ENCODE measurements at places on chromosomes 6 and 20. TPM values are rescaled to one million over a fixed set of nuclear protein-coding genes. Genes with fewer than 3 reads are reported as not detected.

DNA sequence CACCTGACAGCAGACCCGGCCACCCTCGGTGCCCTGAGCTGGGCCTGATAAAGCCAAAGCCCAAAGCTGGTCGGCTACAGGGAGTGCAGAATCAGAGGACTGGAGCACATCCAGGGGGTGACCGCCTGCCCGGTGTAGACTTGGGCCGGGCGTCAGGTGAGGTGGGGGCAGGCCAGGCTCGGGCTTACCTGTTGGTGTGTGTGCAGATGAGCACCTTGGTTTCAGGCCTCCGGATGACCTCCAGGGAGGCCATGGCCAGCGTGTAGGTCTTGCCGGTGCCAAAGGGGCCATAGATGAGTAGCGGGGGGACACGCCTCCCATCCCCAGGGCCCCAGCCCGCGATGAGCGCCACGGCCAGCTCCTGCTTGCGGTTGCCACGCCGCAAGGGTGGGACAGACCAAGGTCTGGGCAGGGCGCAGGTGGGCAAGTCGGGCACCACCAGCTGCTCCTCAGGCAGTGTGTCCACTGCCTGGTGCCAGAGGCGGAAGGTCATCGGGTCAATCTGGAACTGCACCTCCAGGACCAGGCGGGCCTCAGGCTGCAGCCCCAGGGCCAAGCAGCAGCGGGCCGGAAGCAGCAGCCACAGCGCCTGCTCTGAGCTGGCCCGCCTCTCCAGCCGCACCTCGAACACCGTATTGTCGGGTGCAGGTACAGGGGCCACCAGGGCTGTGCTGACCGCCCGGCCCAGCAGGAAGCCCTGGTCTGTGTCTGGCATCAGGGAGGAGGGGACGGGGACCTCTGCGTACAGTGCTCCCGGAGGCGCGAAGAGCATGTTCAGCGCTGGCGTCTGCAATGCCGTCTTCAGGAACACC lies 5.7 kb downstream of the HELZ2 start:
- H3K36me3 ChIP-seq, result no peaks in the 10 kb centered on the region
- H3K4me3 ChIP-seq, result no peak overlapping the region
- no peak overlapping the region for H3K27ac ChIP-seq
- H3K27me3 ChIP-seq, result no peaks in the 10 kb centered on the region
- peaks cover 5% of the 10 kb centered on the region for H3K4me1 ChIP-seq

GRCh38 chr6:74902089-74902488 lies 303.8 kb downstream of the COL12A1 start:
- H3K4me3 ChIP-seq, result no peak overlapping the region
- no peaks in the 10 kb centered on the region for H3K36me3 ChIP-seq
- H3K4me1 ChIP-seq, result no peaks in the 10 kb centered on the region

The MTG2 gene
- total RNA-seq, result 34.3 TPM

DNA sequence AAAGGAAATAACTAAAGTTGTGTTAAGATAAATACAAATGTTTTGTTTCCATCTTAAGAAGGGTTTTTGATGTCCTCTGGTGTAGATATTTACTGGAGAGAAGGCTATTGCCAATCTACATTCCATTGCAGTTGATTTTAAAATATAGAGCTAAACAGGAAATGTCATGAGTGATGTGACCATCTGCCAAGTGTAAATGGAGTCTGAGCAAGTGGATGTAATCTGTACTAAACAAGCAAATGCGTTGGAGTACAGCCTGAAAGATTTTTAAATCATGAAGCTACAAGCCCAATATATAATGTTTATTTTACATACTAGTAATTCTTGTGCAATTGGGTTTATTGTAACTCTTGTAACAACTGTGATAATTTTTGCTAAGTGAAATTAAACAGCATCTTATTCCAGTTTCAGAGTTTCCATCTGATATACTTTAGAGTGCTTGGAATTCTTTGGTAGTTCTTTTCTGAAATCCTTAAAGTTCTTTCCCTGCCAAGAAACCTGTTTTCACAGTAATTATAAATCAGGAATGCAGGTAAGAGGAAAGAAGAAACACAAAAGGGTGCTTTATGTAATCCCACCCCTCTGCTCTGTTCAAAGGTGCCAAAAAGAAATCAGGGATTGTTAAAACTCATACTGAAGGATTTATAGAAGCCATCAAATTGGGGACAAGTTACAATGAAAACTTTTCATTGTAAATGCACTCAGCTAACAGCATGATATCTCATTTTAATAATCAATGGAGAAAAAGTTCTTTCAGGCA lies 47.2 kb upstream of the FLRT3 start:
- H3K4me1 ChIP-seq, result no peaks in the 10 kb centered on the region
- H3K36me3 ChIP-seq, result no peaks in the 10 kb centered on the region
- H3K4me3 ChIP-seq, result no peak overlapping the region
- no peak for DNase-seq
- H3K27ac ChIP-seq, result no peak overlapping the region

The ECI2 gene
- total RNA-seq, result 54.7 TPM

The SLC17A2 gene
- not detected for total RNA-seq

DNA sequence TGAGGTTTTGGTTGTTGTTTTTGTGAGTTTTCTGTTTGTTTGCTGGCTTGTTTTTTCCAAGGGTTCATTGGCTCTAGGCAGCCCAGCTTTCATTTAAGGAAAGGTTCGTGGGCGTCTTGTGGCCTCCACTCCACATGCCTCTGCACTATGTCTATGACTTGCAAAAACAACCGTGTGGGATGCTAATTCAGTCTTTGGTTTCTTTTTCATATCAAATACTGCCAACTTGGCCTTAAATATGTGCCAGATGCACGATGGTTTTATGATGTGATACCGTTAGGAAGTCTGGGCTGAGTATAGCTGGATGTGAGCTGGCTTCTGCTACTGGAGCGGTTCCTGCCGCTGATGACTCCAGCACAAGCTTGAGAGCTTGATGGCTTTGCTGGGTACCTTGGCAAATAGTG lies 96.3 kb downstream of the BMP2 start:
- H3K27ac ChIP-seq, result no peak overlapping the region
- no peak for DNase-seq
- H3K27me3 ChIP-seq, result no peaks in the 10 kb centered on the region

DNA sequence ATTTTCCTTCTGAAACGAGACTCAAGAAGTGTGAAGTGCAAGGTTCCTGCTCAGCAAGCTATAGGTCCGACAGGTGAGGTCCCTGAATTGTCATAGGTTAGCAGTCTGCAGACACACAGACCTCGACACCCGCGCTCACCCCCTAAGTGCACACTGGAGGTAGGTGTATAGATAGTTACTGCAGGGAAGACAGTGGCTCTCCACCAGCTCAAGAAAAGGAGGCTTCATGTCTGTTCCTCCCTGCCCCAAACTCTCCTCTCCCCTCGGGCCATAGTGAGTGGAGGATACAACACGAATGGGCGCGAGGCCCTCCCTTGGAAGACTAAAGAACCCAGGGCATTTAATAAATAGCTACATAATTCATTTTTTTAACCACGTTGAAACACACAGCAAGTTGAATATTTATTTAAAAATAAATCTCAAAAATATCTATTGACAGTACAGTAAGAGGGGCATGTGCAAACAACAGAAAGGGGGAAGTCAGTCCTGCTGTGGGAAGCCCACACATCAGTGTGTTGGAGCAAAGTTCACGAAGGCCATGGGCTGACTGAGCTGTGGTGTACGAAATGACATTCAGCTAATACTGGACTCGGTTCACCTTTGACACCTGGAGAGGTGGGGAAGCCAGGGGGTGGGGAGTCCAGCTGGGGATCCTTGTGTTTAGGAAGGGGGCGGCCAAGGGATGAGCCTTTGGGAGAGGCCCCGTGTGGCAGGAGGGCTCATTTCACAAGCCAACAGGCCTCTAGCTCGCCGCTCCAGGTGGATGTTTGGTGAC lies 10.7 kb downstream of the SPATA2 start:
- H3K4me3 ChIP-seq, result no peak overlapping the region
- no peaks in the 10 kb centered on the region for H3K27me3 ChIP-seq
- DNase-seq, result no peak
- no peaks in the 10 kb centered on the region for H3K4me1 ChIP-seq

The BPIFA3 gene
- not detected for total RNA-seq

- no peak for DNase-seq
- peaks cover 2% of the 10 kb centered on the region for H3K4me1 ChIP-seq
These were observed 56.2 kb upstream of the BMP6 start for GRCh38 chr6:7669742-7670141.

- H3K4me1 ChIP-seq, result no peaks in the 10 kb centered on the region
- no peaks in the 10 kb centered on the region for H3K27me3 ChIP-seq
- DNase-seq, result no peak
- no peaks in the 10 kb centered on the region for H3K36me3 ChIP-seq
- no peak overlapping the region for H3K4me3 ChIP-seq
These were observed 2.1 kb upstream of the MUC22 start for GRCh38 chr6:31008165-31008564.

DNA sequence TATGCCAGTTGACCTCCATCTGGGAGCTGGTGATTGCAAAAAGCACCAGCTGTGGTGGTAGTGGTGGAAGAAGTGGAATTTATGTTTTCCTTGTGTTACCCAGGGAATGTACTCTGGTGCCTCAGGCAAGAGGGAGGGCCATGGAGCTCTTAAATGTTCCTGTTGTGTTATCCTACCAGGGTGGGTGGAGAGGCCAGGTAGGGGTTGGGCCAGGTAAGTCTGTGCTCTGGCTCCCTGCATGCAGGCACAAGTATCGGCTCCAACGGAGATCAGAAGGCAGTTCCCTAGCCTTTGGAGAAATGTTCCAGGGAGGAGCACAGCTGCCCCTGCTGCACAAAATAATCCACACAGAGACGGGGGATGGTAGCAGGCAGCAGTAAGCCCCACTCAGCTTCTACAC lies 419.3 kb upstream of the EYS start:
- no peak overlapping the region for H3K27ac ChIP-seq
- H3K4me3 ChIP-seq, result no peak overlapping the region
- no peaks in the 10 kb centered on the region for H3K36me3 ChIP-seq

The RSPO4 gene
- total RNA-seq, result not detected

- no peaks in the 10 kb centered on the region for H3K4me1 ChIP-seq
- no peak for DNase-seq
- H3K36me3 ChIP-seq, result no peaks in the 10 kb centered on the region
- H3K4me3 ChIP-seq, result no peak overlapping the region
- no peaks in the 10 kb centered on the region for H3K27me3 ChIP-seq
These were observed 86.0 kb upstream of the BHLHE23 start for GRCh38 chr20:63092660-63093215.

The ULBP2 gene
- total RNA-seq, result not detected

DNA sequence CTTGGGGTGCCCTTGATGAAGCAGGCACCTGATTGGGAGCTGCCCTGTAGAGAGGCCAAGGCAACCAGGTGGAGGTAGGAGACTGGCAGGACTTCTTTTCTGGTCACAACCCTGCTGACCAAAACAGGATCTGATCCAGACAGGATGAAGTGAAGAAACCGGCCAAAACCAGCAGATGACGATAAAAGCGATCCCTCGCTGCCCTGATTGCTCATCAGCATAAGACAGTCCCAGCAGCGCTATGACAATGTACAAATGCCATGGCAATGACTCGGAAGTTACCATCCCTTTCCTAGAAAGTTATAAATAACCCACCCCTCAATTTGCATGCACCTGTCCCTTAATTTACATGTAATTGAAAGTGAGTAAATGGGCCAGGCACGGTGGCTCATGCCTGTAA lies 88.4 kb upstream of the PDE10A start:
- peaks cover 2% of the 10 kb centered on the region for H3K4me1 ChIP-seq
- H3K27me3 ChIP-seq, result no peaks in the 10 kb centered on the region
- no peaks in the 10 kb centered on the region for H3K36me3 ChIP-seq
- DNase-seq, result no peak
- no peak overlapping the region for H3K27ac ChIP-seq

The SLC22A3 gene
- 42.5 TPM for total RNA-seq

GRCh38 chr20:44500221-44500620 lies 21.6 kb downstream of the SERINC3 start:
- H3K4me3 ChIP-seq, result no peak overlapping the region
- DNase-seq, result no peak
- H3K36me3 ChIP-seq, result no peaks in the 10 kb centered on the region
- H3K4me1 ChIP-seq, result no peaks in the 10 kb centered on the region
- no peaks in the 10 kb centered on the region for H3K27me3 ChIP-seq

The EFCAB8 gene
- 0.20 TPM for total RNA-seq

DNA sequence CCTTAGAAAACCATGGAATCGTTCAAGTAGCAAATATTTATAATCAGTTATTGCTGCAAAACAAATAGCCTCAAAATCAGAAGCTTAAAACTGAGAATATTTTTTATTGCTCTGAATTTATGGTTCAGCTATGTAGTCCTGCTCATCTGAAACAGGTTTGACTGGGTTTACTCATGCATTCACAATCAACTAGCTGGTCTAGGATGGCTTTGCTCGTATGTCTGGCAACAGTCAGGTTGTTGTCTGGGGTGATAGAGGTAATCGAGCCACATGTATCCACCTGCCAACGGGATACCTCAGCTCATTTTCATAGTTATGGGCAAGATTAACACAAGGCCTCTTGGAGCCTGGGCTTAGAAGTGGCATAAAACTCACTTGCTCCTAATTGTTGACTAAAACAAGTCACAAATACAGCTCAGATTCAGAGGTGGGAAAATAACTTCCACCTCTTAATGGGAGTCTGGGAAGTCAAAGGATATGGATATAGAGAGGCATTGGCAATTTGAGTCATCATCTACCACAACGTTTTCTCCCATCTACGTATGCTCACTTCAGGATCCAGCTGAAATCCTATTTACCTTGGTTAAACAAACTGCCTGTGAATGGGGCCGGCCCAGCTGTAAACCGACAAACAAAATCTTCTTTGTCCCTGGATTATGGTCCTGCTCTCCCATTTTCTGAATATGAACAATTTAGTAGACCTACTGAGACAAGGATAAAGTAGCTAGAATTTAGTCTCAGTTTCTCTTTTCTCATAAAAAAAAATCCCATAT lies 54.5 kb upstream of the TENT5A start:
- H3K4me1 ChIP-seq, result no peaks in the 10 kb centered on the region
- no peaks in the 10 kb centered on the region for H3K27me3 ChIP-seq
- H3K36me3 ChIP-seq, result no peaks in the 10 kb centered on the region
- DNase-seq, result no peak

DNA sequence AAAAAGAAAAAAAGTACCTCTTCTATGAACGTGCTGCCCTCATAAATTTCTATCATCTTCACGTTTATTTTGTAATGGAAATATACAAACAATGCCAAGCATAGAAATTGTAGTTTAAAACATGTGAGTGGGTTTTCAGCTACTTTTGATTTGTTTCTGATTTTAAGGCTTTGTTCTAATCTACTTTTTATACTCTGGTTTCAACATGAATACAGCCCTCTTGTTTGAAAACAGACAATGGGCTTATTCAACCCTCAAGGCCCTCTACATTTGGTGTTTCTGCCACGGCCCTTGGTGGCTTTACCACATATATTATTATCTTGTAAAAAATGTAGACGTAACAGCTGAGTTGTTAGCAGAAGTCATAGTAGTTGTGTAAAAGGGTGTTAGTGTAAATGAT lies 153.9 kb downstream of the SOX4 start:
- no peaks in the 10 kb centered on the region for H3K36me3 ChIP-seq
- no peak for DNase-seq
- H3K27ac ChIP-seq, result no peak overlapping the region
- H3K4me1 ChIP-seq, result peaks cover 1% of the 10 kb centered on the region

DNA sequence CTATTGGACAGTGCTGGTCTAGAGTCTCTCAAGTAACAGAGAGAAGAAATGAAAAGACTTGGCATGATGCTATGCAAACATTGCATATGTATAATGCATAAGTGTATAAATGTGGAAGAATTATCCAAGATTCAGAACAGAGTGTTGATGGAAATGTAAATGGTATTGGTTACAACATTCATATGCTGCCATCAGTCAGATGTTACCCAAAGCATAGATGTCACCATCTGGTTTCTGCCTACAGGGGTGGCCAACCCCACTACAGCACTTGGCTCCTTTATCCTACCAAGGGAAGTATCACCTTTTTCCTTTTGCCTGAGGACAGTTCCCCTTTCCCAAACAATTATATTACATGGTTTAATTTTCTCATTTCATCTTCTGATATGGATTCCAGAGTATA lies 11.9 kb downstream of the POPDC3 start:
- H3K4me1 ChIP-seq, result no peaks in the 10 kb centered on the region
- H3K27me3 ChIP-seq, result no peaks in the 10 kb centered on the region
- H3K27ac ChIP-seq, result no peak overlapping the region
- no peak for DNase-seq
- no peaks in the 10 kb centered on the region for H3K36me3 ChIP-seq
